ENCODE measurements at places on chromosomes 13 and 19.

DNA sequence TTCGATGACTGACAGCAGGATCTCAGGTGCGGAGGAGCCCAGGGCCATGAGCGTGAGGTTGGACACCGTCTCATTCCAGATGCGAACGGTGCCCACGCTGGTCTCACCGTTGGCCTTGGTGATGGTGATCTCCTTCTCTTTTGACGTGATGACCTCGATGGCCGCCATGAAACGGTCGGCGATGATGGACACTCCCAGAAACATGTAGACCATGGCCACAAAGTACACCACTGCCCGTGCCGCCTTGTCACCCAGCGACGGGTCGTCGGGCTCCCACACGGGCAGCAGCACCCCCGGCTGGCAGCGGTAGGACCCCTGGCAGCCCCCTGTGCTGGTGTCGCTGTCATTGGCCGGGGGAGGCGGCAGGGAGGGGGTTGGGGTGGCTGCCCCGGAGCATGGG is 5.7 kb downstream of the SLC8A2 start:
- no peak for DNase-seq

DNA sequence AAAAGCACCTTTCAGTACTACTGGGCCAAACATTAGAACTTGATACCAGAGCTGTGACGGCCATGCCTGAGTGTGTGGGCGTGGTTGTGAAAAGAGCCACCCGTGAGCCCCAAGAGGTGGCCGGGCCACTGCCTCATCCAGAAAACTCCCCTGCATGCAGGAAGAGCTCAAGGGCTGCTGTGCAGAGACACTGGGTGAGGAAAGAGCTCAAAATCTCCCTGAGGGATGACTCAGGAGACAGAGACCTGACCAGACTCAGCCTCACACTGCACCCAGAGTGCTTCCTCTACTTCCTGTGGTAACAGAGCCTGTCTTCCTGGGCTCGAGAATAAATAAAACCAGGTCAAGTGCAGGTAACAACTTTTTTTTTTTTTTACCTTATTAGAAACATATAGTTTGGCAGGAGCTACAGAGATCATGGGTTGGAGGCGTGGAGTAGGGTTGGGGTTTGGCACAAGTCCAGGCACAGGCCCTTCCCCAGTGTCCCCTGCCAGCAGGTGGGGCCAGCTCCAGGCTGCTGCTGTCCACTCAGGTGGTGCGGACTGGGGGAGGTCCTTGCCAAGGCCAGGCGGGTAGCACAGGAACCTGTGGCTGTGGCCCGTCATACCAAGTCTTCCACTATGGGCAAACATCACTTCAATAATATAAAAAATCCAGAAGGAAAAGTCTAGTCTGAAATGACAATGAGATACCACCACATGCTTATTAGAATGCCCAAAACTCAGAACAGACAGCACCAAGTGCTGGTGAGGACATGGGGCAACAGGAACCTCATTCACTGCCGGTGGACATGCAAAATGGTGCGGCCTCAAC is 25.5 kb downstream of the ELL start:
- no peak for DNase-seq

- peak; percentile 55 for DNase-seq
Observed at GRCh38 chr13:53250272-53250875, 221.8 kb downstream of the OLFM4 start.

DNA sequence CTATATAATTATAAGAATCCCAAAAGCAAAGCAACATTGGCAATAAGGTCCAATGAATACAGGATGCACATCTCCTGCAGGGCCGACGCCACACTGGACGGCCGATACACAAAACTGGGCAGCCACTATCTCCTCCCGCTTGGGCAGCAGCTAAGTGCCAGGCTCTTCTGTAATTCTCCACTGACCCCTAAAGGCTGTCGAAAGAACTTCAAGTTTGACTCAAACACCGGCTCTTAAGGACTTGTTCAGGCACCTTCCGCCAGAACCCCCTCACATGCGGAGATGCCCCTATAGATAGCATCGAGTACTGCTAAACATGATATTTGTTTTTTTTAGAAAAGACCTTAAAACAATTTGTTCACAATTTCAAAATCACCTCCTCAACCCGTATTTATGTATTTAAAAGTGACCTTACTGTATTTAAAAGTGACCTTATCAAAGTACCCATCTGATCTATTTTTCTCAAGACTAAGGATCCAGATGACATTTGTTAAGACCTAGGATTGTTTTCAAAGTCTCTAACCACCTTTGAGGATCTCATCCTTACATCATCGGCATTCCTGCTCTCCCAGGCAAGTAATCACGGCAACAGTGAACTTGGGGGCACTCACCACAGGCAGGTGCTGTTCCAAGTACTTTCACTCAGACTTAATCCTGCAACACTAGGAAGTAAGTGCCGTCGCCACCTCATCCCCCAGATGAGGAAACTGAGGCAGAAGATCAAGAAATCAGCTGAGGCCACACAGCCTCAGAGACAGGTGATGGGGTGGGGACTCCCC is 77.8 kb downstream of the TUBGCP3 start:
- DNase-seq = peak; percentile 29

- no peak for DNase-seq
Observed at GRCh38 chr19:47713046-47714021, at the start of gene EHD2. Gene EHD2, plus strand, starts transcription at chr19:47713422. Its CDS starts 3,191 bp downstream, at chr19:47716613.

DNA sequence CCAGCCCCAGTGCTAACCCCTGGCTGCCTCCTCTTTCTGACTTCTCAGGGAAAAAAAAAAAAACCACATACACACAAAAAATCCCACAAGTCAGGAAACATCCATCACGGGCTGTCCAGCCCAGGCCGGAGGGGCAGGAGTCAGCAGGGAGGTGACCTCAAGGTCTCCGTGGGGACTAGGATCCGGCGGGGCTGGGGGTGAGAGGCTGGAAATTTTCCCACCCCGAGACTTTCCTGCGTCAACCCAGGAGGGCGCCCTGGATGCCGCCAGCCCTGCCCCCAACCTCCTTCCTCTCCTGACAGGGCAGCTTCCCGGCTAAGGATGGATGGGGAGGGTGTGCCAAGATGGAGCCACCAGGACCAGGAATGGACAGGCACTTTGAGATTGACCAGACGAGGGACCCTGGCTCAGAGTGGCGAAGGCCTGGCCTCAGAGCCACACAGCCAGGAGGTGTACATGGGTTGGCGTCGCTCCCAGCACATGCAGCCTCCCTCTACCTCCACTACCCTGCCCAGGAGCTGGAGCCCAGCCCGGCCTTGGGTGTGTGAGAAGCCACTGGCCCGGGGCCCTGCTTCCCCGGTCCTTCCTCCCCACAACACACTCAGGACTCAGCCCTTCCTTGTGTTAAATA is 33.3 kb downstream of the BLOC1S3 start:
- DNase-seq = no peak

GRCh38 chr13:58991826-58992477 is 1171.8 kb downstream of the DIAPH3 start:
- no peak for DNase-seq

- no peak for DNase-seq
Observed at GRCh38 chr19:11007385-11007784, 46.6 kb downstream of the SMARCA4 start.

GRCh38 chr19:743168-743687 is 7.7 kb upstream of the MISP start:
- DNase-seq = no peak

- DNase-seq = no peak
Observed at GRCh38 chr19:1968279-1969175, 27.6 kb downstream of the CSNK1G2 start.

DNA sequence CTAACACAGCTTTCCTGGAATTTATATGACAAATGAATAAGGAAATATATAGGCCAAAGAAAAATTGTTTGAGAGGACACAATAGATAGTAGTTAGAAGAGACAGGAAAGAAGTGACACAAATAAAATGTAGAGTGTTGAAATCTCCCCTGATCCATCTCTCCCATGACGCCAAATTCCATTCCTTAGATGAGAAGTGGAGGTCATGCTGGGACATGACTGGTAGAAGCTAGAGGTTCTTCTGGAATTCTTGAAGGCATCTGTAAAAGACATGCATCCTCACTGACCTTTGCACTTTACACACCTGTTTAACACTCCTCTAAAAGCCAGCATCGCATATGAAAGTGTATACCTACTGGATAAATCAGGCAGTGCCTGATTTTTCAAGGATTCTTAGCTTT is 67.8 kb downstream of the DGKH start:
- no peak for DNase-seq

DNA sequence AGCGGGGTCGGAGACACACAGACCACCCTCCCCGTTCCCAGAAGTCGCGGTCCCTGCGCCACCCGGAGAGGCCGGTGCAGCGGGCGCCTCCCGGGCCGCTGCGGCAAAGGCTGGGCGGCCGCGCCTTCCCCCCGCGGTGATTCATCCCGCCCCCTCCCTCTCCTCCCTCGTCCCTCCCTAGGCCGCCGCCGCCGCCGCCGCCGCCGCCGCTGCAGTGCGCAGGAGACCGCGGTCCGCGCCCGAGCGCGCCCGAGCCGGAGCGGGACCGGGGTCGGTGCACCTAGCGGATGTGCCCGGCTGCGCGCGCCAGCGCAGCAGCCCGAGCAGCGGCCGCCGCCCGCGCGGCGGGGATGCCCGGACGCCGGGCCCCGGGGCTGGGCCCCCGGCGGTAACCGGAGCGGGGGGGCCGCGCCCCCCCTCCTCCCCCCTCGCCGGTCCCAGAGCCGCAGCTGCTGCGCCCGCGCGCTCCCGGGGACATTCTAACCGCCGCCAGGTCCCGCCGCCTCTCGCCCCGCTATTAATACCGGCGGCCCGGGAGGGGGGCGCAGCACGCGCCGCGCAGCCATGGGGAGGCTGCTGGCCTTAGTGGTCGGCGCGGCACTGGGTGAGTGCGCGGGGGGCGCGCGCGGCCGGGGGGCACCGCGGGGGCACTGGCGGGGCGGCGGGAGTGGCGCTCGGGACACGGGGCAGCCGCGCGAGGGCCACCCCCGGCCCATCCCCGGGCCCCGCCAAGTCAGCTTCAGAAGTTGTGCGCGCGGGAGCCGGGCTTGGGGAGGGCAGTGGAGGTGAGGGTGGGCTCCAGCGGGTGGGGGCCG is at the start of gene SCN1B:
SCN1B (plus strand) TSS at position 214 of the 815 bp plus-strand sequence; CDS start at position 565, 351 bp downstream.
- no peak for DNase-seq

GRCh38 chr13:22061371-22061805 is 390.5 kb downstream of the FGF9 start:
- no peak for DNase-seq

DNA sequence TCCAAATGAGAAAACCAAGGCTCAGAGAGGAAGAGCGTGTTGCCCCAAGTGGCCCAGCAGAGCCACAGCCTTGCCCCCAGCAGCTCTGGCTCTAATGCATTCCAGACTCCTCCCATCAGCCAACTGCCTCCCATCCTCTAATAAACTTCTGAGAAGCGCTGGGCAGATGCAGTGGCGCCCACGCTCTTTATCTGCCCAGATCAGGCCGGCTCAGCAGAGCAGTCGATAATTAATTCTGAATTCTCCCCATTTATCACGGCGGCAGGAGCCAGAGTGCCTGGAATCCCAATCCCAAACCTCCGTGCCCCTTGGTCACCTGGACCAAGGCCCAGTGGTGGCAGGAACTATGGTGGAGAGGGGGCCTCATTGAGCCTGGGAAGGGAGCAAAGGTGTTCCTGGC is 13.9 kb downstream of the TINCR start:
- no peak for DNase-seq

DNA sequence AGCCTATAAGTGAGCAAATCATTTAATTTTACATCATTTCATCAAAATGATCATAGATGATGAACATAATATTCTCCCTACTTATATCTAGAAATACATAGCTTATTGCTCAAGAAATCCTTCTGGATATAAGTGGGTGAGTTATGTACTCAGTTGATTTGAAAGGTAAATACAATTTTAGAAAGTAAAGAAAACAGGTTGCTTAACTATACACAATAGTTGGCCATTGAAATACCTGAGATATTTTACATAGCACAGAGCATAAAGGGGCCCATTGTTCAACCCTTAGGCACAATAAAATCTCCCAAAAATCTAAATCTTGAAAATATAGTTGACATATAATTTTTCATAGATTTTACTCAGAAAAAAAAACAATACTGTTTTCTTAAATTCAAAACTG is 782.0 kb upstream of the KLHL1 start:
- DNase-seq = no peak

- no peak for DNase-seq
Observed at GRCh38 chr13:71864094-71864985, 2.7 kb downstream of the DACH1 start.

GRCh38 chr13:102846261-102847015 is 606 bp downstream of the ERCC5 start:
- no peak for DNase-seq

GRCh38 chr13:98429081-98429480 is 147.8 kb downstream of the STK24 start:
- DNase-seq = no peak

DNA sequence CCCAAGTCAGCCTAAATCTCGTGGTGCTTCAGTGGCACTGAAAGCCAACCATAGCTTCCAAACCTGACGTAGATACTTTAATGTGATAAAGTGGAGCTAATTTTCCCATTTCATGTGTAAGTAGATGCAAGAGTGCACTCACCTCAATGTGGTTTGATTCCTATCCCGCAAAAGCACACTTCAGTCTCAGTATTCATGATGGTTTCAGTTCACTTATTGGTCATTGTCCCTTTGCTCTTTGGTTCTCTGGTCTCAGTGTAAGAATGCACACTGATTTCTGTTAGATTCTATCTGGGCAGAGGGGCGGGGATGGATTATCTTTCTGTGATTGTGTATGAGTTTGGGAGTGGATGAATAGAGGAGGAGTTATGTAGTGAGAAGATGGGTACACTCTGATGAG is 340.6 kb downstream of the KCNRG start:
- DNase-seq = no peak

- DNase-seq = no peak
Observed at GRCh38 chr13:75226733-75227435, 255.1 kb downstream of the TBC1D4 start.

DNA sequence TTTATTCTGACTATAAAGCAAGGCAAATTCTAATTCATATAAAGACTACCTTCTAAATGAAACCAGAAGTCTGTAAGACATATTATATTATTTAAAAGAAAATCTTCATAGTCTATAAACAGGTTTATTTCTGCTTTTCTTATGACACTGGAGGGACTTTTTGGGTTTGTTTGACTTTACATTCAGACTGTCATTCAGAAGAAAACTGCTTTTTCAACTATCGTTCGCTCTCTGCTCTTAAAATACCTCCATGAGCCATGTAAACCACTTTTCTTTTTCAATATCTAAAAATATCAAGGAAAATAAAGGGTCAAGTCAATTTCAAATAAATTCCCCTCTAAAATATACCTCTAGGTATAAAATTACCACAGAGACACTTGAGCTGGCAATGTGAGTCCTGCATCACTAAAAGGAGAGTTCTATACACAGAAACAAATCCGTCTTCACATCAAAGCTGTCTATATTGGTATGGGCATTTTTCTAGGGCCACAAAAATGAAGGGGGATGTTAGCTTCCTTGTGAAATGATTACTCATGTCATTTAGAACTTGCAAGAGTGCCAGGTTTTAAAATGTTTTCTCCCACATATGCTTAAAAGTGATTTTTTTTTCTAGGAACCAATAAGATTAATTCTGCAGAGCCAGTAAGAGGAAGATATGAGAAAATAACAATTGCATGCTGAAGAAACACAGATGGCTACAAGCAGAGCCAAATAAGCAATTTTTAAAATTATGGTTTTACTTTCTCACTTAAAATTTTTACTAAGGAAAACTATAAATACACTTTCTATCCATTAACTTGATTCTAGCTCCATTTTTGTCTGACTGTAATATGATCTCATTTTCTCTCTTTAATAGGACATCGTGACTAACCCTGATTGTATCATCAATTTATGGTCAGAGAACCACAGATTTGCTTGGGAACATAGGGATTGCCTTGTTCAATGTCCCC is 181.8 kb downstream of the TBC1D4 start:
- DNase-seq = no peak
